ENCODE measurements at places on chromosomes 2 and 18.
A peak's percentile ranks its signal among the peaks of the same experiment; 100 is the strongest.

- DNase-seq: no peak
These were observed 263.8 kb downstream of the MEIS1 start for GRCh38 chr2:66698576-66699239.

DNA sequence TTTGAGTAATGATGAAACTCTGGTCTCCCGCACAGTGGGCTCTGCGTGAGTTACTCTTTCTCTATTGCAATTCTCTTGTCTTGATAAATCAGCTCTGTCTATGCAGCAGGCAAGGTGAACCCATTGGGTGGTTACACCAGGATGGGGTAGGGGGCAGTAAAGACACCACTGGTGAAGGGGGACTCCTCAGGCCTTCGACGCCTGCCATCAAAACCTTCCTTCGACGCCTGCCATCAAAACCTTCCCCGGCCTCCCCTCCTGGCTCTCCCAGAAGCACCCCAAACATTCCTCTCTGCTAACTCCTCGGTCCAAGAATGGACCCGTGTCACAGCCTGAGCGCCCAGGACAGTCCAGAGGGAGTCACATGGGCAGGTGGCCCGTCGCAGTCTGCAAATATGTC, 4.8 kb upstream of the STARD7 start:
- no peak for DNase-seq

GRCh38 chr2:233107831-233108300, 47.7 kb downstream of the INPP5D start:
- DNase-seq: no peak

GRCh38 chr2:134668821-134669220, 50.0 kb downstream of the TMEM163 start:
- peak; percentile 71 for DNase-seq

DNA sequence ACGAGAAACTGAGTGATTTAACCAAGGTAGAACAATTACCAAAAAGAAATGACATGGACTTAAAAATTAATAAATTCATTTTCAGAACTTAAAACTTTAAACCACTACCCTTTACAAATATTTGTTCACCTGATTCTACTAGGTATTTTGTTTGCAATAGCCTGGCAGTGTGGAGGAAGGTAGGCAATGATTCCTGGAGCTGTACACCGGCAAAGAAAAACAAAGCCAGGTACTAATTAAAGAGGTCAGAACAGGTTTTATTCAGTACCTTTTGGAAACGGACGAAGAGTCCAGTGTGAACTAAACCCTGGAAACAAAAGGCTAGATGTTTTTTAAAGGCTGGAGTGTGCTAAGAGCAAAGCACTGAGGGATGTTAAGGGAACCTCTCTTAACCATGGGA, 561.3 kb upstream of the FSHR start:
- no peak for DNase-seq

GRCh38 chr2:47038656-47039488, 116.2 kb downstream of the STPG4 start:
- peak; percentile 22 for DNase-seq

- DNase-seq: no peak
These were observed 41.7 kb downstream of the CYP20A1 start for GRCh38 chr2:203280428-203281064.

DNA sequence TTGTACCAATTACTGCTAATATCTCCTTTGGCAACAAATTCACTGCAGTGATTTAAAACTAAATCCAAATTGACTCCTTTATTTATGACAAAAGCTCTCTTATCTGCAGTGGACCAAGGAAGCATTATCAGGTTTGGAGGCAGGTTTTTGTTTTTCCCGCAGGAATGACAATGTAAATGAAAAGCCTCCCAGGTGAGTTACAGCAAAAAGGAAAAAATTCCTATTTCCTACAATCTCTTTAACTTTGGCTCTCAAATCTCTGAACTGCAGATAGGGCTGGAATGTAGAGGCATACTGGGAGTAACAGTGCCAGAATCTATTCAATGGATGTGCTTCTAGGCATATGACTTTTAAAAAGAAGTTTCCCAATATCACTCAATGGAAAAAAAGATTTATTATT, 28.9 kb upstream of the LRP2 start:
- DNase-seq: no peak

GRCh38 chr2:151757861-151758260, 23.6 kb upstream of the NEB start:
- no peak for DNase-seq

DNA sequence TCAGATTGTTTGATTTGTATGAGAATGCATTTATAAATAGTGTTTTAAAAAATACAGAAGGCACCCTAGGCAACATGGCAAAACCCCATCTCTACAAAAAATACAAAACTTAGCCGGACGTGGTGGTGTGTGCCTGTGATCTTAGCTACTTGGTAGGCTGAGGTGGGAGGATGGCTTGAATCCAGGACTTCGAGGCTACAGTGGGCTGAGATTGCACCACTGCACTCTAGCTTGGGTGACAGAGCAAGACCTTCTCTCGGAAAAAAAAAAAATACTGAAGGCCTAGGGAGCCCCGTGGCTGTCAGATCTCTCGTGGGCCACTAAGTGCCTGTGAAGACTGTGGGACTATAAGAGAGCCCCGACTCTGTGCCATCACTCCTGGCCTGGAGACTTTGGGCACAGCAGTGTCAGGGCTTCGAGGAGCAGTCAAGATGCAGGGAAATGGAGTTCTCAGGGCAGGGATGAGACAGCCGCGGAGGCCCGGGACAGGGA, 40.5 kb downstream of the MYO7B start:
- no peak for DNase-seq

DNA sequence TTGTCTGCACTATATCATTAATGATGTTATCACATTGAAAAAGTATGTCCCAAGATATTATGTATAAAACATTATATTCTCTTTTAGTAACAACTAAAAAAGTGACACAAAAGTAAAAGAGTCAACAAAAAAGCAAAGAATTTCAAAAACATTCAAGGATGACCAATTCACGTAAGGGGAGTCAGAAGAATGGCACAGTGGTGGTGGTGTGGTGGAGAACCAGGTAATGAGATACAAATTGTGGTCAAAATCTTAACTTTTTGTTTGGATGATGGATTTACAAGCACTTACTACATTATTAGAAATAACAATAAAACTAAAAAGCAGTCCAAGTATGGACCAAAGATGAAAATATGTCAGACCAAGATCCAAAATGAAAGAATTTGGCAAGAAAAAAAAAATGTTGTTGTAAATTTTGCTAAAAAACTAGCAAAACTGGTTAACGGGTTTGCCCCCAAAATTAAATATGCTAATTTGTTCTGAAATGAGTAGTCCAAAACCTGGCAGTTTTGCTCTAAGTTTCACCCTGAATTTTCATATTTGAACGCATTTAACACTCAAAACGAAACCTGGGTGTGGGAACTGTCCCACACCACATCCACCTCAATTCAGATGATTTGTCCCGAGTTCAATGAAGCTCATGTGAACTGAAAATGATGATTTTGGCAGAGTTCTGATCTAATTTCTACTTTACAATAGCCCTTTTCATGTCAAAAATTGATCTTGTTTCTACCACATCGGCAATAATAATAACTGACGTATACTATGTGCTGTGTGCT, 135.8 kb downstream of the IKZF2 start:
- DNase-seq: no peak

DNA sequence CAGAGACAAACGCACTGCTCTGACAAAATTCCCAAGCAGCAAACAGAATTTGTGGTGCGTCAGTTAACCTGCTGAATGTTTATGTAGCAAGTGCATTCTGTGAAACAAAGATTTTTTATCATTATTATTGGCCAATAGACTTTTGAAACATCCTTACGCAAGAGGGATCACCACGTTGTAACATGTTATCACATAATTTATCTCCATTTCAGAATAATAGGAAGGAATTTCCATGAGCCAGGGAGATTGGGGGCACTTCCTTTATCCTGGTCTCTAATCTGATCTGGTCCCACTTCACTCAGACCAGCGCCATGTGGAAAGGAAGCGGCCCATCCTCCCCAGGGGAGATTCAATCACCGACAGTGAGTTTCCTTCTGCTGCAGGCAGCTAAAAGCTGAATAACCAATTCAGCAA, 166.1 kb downstream of the PID1 start:
- no peak for DNase-seq

DNA sequence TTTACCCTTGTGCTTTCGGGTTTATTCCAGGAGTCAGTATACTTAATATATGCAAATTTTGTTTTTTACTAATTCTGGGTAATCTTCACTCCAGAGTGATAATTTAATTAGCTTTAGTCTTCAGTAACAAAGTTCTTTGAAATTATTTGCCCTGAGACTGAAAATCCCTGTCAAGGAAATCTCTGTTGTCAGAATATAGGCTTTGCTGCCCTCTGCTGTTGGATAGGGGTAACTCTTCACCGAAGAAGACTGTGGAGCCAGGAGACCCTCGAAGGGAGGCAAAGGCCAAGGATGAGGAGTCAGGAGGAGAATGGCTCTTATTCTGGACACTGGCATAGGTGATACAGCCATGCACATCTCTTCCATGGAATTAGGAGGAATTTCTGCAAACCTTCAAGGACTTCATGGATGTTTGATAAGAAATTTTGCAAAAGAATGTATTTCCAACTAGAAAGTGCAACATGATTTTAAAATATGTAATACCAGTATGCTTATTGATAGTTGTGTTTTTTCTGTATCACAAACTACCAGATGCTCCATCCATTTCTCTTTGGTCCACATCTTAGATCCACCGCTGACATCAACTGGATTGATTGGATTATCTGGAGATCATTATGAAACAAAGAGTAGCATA, 182.3 kb downstream of the RDH14 start:
- DNase-seq: no peak

GRCh38 chr2:181857483-181857882, 34.0 kb upstream of the ITPRID2 start:
- DNase-seq: no peak

DNA sequence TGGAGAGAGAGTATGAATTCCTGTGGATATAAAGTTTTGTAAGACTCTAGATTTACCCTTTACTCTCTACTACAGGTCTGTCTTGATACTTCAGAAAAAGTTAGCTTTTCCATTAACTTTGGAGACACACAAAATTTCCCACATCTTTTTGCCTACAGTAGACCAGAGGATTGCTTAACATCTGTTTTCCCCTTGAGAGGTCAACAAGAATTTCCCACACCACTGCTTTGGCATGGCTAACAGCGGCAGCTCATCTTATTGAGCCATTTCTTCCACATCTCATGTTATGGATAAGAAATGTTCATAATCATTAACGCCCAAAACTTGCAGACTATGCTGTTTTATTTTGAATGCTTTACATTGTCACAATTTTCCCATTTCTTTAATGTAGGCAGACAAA, 273.6 kb upstream of the RGPD4 start:
- no peak for DNase-seq

GRCh38 chr2:25386971-25387875, 45.5 kb upstream of the DNMT3A start:
- no peak for DNase-seq

DNA sequence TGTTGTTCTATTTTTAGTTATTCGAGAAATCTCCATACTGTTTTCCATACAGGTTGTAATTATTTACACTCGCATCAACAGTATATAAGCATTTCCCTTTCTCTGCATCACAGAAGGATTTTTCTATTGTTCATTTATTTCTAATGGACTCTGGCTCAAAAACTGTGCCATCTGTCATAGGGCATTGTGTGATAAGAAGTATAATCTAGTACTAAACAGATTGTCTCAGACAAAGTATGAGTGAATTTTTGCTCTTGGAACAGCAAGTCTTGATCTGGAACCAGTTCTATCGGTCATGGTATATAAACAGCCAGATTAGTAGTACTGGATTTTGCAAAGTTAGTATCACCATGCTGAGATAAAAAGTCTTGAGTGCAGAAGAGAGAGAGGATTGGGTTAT, 145.8 kb downstream of the KIAA1328 start:
- DNase-seq: no peak

DNA sequence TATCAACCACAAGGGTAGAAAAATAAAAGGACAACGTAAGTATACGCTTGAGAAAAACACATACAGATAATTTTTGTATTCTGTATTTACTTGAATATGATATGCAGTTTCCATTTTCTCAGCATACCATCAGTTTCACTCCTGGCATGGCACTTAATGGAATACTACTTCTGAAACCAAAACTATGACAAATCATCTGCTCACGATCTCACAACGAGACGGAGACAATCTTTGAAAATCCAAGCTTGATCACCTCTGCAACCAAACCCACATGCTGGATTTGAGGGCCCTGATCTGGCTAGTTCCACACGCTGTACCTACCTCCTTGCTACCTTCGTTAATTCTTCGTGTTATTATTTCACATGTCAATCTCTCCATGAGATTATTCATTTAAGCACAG, 387.6 kb downstream of the NBAS start:
- no peak for DNase-seq

GRCh38 chr2:226031647-226032501, 632.4 kb downstream of the NYAP2 start:
- DNase-seq: peak; percentile 40

DNA sequence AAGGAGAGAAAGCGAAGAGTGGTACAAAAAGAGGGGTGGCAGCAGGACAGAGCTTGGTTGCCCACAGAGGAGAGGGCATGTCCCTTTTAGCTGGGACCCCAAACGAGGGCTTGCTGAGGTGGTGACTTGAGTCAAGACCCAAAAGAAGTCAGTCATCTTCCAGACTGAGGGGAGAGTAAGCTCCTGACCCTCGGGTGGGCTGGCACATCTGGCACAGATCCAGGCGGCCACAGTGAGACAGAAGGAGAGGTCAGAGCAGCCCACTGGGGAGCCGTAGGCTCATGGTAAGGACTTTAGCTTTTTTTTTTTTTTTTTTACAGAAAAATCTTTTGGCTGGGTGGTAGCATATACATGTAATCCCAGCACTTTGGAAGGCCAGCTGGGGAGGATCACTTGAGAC, 77.9 kb upstream of the ST6GAL2 start:
- DNase-seq: no peak

DNA sequence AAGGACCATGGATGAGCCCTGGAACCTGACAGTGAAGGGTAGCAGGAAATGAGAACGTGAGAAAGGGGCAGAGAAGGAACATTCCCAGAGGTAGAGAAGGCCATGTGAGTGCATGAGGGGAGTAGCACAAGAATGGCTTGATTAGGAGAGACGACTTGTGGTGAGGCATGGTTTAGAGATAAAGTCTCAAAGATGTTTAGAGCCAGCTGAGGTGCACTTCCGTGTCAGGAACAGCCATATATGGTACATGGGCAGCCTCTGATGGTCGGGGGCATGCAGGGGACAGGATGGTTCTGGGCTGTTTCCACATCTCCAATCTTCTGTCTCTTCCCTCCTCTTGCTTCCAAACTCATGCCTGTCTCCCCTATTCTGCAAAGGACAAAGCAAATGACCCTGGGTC, 28.8 kb upstream of the EFEMP1 start:
- DNase-seq: no peak

Measured in activated naive CD4-positive, alpha-beta T cell treated with anti-CD3 and anti-CD28 coated beads, Interleukin-2, amount 50 U/mL, for 16 hours (primary cell).